Midbrain (tissue), 1 donor: ENCODE measurements at places on chromosomes 7 and 10.
A peak's percentile ranks its signal among the peaks of the same experiment; 100 is the strongest.

DNA sequence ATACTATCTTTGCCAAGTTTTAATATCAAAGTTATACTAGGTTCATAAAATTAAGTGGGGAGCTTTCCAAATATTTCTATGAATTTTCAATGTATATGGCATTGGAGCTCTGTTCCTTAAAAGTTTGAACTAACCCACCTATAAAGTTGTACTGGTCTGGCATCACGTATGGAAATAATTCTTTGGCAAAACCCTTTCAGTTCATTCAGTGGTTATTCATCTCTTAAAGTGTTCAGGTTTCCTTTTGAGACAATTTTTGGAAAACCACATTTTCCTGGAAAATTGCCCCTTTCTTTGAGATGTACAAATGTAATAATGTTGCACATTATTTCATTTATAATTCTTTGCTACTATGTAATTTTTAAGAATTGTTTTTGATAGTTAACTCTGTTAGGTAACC lies 62.5 kb upstream of the INPP5A start:
- no peak for DNase-seq

DNA sequence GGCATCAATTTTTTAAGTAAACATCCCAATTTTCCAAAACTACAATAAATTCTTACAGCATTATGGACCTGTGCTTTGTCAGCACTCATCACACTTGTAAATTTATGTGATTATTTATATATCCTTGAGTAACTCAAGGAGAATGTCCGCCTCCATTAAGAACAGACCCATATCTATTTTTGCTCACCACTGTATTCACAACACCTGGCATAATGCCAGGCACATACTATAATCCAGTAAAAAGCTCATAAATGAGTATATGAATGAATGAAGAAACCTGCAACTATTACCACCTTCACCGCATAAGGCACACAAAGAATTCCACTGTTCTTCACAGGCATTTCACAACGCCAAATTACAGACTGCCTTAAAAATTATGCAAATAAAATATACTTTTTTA lies 46.9 kb downstream of the MINDY3 start:
- no peak for DNase-seq

DNA sequence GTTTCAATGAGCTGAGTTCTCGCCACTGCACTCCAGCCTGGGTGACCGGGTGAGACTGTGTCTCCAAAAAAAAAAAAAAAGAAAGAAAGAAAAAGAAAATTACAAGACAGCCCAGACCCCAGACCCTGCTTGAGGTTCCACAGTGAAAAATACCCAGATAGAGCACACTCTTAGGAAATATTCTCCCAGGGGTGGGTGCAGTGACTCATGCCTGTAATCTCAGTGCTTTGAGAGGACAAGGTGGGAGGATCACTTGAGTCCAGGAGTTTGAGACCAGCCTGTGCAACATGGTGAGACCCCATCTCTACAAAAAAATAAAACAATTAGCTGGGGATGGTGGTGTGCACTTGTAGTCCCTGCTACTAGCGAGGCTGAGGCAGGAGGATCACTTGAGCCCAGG lies 41.1 kb upstream of the GTF2IRD1 start:
- no peak for DNase-seq

DNA sequence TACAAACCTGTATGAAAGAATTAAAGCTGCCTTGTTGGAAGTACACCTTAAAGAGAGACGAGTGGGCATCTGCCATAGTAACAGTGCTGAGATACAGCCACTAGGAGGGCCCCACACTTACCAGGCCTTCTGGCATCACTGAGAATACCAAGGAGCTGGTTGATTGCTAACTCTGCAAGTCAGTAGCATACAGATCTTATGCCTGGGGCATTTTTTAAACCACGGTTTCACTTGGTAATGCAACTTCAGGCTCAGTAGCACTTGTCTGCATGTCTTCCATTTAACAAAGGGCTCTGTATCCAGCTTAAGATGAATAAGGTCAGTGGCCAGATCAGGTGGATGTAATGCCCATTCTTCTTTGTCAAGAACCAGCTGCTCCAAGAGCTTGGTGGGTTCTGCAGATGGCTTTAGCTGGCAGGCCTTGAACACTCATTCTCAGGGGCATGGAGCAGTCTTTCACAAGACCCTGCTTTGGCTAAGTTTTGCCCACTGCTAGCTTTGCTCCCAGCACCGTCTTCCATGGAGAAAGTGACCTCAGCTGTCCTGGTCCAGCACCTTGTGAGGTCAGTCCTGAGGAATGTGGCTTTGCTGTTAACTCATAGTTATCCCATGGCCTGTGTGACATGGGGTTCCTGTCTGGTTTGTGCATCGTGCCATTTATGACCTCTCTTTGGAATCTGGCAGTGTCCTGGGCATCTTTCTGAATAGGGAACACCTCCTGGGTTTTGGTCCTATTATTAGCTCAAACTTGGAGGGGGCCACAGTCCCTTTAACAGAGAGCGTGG lies 68.1 kb downstream of the BMPER start:
- DNase-seq = no peak

- DNase-seq = no peak
Observed at GRCh38 chr7:128131731-128132130, 100.5 kb upstream of the LRRC4 start.

GRCh38 chr7:79778786-79779770 lies 325.6 kb upstream of the MAGI2 start:
- no peak for DNase-seq

GRCh38 chr10:7857262-7857661 lies 39.0 kb downstream of the TAF3 start:
- peak; percentile 12 for DNase-seq

DNA sequence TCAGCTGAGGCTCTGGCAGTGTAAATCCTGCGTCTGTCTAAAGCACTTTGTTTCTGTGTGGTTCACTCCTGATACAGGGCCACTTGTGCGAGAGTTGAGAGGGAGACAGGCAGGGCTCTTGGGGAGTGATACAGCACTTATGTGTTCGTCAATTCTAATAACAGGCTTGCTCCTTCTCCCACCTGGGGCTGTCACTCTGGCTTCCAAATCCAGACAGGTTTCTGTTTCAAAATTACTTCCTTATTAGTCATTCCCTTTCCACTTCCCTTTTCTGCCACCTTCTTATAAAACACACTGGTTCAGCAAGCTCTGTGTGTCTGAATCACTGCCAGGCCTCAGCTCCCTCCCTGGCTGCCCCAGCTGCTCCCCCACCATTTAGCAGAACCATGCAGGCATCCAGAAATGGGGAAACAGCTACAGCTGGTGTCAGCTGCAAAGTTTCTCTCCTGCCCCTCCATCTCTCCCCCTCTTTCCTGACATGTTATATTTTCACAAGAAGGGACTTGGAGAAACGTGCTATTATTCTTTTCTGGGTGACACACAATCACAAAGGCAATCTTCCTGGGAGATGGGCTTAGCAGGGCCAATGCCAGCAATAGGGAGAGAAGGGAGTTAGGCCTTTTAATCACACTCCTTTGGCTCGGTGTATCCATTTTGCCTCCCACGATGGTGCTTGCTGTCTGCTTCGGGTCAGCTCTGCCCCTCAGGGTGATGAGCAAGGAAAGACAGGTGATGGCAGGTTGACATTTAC lies 58.4 kb upstream of the ZNRF2 start:
- DNase-seq = peak; percentile 54

DNA sequence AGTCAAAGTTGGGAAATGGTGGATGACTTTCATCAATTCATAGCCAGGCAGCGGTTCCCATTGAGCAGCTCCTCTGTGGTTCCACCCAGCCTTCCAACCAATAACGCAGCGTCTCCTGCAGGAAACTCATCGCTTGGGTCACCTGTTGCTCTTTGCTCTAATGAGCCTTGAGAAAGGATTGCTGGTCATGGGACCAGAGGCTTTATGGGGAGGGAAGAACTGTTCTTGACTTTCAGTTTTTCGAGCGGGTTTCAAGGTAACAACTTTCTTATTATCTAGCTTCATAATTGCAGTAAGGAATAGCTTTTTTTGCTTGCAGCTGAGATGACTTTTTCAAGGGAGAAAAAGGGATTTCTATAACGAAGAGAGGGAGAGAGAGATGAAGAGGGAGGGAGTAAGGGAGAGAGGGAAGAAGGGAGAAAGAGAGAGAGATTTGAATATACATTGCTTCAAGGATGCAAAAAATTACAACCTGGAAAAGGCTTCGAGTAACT lies 405 bp upstream of the ENTPD1 start:
- DNase-seq = peak; percentile 14

- DNase-seq = no peak
Observed at GRCh38 chr7:106365252-106366005, 80.6 kb upstream of the NAMPT start.

DNA sequence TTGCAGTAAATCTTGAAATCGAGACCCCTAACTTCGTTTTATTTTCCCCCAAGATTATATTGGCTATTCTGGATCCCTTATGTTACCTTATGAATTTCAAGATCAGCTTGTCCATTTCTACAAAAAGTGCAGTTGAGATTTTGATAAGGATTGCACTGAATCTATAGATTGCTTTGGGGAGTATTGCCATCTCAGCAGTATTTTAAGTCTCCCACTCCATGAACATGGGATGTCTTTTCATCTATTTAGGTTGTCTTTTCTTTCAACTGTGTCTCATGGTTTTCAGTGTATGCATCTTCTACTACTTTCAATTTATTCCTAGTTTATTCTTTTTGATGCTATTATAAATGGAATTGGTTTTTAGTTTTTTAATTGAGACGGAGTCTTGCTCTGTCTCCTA lies 89.6 kb downstream of the EZH2 start:
- DNase-seq = no peak

GRCh38 chr7:132420527-132420926 lies 155.7 kb downstream of the PLXNA4 start:
- no peak for DNase-seq

GRCh38 chr10:101397140-101397539 lies 43.2 kb downstream of the BTRC start:
- peak; percentile 8 for DNase-seq

GRCh38 chr7:22718200-22718711 lies 8.7 kb upstream of the IL6 start:
- DNase-seq = no peak

GRCh38 chr10:96765406-96766240 lies 45.3 kb upstream of the PIK3AP1 start:
- peak; percentile 42 for DNase-seq

DNA sequence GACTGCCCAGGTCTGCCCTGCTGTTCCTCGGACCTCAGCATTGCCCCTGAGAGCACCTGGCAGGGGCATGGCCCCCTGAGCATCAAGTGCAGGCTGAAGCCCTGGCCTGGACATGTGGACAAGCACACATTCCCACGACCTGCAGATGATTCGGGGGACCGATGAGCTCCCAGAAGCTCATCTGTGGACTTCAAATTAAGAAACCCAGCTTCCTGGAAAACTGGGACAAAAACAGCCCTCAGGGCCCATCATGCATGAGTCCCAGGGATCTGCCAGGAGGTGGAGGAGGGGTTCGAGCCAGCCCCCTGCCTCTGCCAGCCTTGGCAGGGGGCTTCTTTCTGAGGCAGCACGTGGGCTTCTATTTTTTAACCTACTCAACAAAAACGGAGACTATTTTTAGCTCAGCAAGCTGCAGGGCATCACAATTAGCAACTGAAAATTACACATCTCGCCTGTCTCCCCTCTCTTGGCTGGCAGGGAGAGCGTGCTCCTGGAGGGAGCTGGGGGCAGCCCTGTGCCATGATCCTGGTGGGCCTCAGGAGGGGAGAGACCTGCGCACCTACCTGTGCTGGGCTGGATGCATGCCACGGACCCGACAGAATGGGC lies 51.8 kb downstream of the RASGEF1A start:
- DNase-seq = peak; percentile 45

GRCh38 chr7:127665922-127666321 lies 13.9 kb downstream of the SND1 start:
- DNase-seq = no peak

- no peak for DNase-seq
Observed at GRCh38 chr7:19268737-19269136, 123.5 kb upstream of the FERD3L start.

GRCh38 chr7:131431289-131431688 lies 103.6 kb downstream of the MKLN1 start:
- peak; percentile 76 for DNase-seq

DNA sequence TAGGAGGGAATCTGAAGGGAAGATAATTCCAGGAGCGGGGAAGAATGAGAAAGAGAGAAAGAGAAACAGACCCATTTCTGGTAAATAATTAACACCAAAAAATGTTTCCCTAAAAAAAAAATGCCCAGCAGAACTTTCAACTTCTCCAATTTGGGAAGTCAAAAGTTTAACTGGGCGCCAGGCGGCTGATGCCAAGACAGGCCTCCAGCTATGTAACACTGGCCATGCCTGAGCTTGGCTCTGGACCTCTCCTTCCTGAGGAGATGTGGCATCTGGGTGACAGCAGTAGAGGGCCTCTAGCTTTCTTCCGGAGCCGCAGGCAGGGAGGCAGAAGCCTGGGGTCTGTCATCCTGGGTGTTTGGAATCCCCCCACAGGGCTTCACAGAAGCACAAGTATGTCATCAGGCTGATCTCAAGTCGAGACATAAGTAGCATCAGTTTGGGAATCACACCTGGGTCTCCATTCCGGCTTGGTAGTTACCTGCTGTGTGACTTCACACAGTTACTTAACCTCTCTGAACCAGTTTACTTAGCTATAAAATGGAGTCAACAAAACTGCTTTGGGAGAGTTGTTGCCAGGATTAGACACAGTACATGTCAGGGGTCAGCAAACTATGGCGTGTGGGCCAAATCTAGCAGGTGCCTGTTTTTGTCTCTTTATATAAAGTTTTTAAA lies 50.5 kb upstream of the TCF7L2 start:
- DNase-seq = no peak

DNA sequence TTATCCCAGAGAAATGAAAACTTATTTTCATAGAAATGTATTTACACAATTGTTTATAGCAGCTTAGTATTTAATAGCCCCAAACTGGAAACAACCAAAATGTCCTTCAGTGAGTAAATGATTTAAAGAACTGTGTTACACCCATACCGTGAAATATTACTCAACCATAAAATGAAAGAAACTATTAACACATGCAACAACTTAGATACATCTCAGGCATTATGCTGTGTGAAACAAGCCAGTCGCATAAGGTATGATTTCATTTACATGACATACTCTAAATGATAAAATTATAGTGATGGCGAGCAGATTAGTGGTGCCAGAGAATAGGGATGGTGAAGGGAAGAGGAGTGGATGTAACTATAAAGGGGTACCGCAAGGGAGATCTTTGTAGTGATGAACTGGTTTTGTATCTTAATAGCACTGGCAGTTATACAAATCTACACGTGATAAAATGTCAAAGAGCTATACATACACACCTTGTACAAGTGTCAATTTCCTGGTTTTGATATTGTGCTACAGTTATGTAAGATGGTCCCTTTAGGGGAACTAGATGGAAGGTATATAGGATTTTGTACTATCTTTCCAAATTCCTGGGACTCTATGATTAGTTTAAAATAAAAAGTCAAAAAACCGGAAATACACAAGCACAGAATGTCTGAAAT lies 40.5 kb downstream of the MACC1 start:
- no peak for DNase-seq

- no peak for DNase-seq
Observed at GRCh38 chr10:113241599-113242360, 291.7 kb downstream of the TCF7L2 start.

- DNase-seq = no peak
Observed at GRCh38 chr7:148623586-148624282, 33.2 kb downstream of the C7orf33 start.

DNA sequence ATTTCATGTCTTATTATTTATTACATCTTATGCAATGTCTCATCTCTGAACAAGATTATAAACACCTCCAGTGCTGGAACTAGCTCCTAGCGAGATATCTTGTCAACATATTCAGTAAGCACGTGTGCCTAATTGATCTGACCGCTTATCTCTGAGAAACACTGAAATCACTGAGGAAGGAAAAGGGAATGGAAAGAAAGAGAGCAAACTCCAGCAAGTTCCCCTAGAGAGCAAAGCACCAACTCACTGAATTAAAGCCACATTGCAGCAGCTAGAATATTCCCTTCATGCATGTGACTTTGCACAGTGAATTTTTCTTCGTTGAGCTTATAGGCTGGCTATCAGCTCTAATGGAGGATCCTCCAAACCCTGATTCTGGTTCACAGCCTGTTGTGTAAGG lies 177.1 kb upstream of the FRMD4A start:
- no peak for DNase-seq
